ENCODE measurements at places on chromosomes 3 and 15. TPM values are rescaled to one million over a fixed set of nuclear protein-coding genes. Genes with fewer than 3 reads are reported as not detected.

The PLD1 gene
- total RNA-seq = 44.8 TPM

The DUSP7 gene
- total RNA-seq = 8.0 TPM

The ACKR4 gene
- 4.1 TPM for total RNA-seq

The SLC2A2 gene
- not detected for total RNA-seq

The GHRL gene
- total RNA-seq = 0.75 TPM

The SIDT1 gene
- 6.1 TPM for total RNA-seq

The TRAK1 gene
- total RNA-seq = 25.4 TPM

The TMIE gene
- total RNA-seq = 0.29 TPM

The CD200 gene
- 69.0 TPM for total RNA-seq

The PLXNB1 gene
- 48.5 TPM for total RNA-seq

The DAPK2 gene
- 0.88 TPM for total RNA-seq

The FAM162A gene
- total RNA-seq = 37.4 TPM

The SPATA12 gene
- total RNA-seq = 1.6 TPM

The HCN4 gene
- 4.0 TPM for total RNA-seq

The PML gene
- total RNA-seq = 12.9 TPM

The PCOLCE2 gene
- total RNA-seq = 61.2 TPM

The ARHGEF26 gene
- 2.5 TPM for total RNA-seq

The TRNT1 gene
- total RNA-seq = 46.3 TPM

The OCA2 gene
- total RNA-seq = 0.96 TPM

The GOLGA6B gene
- not detected for total RNA-seq

The LYZL4 gene
- total RNA-seq = not detected

The AZI2 gene
- total RNA-seq = 95.2 TPM

The SLC25A26 gene
- total RNA-seq = 20.0 TPM

The RTP1 gene
- total RNA-seq = 1.1 TPM

The GRM2 gene
- total RNA-seq = 7.8 TPM

The ECE2 gene
- 0.10 TPM for total RNA-seq

The SNURF gene
- 20.2 TPM for total RNA-seq

The PLA2G4D gene
- total RNA-seq = not detected

The RHCG gene
- total RNA-seq = 0.31 TPM

The IQSEC1 gene
- 17.9 TPM for total RNA-seq

The SOX2 gene
- 129 TPM for total RNA-seq

The KLF15 gene
- total RNA-seq = 1.6 TPM

The CCDC39 gene
- total RNA-seq = 10.9 TPM

The CHRD gene
- total RNA-seq = 3.7 TPM

The FAM43A gene
- total RNA-seq = 10.2 TPM
